Thoracic aorta (tissue), 2 donors: ENCODE measurements at places on chromosomes 3 and 15.

- DNase-seq = no peak
Observed at GRCh38 chr3:198081421-198081844, 121.4 kb downstream of the LMLN start.

- no peak for DNase-seq
Observed at GRCh38 chr3:197958346-197958745, 1.7 kb upstream of the LMLN start.

GRCh38 chr3:186519021-186519658 lies 25.0 kb downstream of the CRYGS start:
- no peak for DNase-seq

GRCh38 chr3:88189361-88189810 lies 39.6 kb downstream of the C3orf38 start:
- no peak for DNase-seq

DNA sequence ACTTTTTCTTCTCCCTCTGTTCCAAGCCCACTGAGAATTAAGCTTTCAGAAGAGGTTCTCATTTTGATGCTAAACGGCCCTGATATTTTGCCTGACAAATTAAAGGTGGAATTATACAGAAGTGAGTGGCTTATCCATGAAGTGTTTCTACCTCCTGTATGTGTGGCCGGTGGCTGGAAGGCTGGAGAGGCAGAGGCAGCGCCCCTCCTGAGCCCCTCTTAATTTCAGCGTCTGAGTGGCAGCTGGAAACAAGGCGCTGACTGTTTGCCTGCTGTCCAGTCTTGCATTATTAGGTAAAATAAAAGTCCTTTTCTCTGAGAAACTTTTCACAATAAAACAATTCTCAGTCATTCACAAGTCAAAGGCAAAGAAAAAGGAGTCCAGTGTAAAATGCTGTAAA lies 685.7 kb downstream of the MCTP2 start:
- no peak for DNase-seq

GRCh38 chr3:133271539-133271938 lies 128.3 kb upstream of the BFSP2 start:
- DNase-seq = no peak
